ENCODE measurements at places on chromosomes 1 and 21.

DNA sequence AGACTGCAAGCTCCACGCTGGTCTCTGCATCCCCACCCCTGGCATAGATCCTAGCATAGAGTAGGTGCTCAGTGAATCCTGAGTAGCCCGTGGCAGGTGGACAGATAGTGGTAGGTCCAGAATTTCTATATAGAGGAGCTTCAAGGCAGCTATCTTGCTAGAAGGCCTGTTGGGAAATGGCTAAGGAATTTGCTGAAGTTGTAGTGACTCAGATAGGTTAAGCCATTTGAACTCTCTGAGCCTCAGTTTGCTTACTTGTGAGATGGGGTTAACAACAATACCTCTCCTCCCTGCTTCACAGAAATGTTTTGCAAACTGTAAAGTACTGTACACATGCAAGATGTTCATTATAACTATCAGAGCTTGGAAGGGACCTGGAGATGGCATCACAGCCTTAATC lies 23.4 kb upstream of the EPHB2 start:
- DNase-seq, result no peak

- DNase-seq, result no peak
Observed at GRCh38 chr1:82978461-82979324, 1020.2 kb downstream of the TTLL7 start.

DNA sequence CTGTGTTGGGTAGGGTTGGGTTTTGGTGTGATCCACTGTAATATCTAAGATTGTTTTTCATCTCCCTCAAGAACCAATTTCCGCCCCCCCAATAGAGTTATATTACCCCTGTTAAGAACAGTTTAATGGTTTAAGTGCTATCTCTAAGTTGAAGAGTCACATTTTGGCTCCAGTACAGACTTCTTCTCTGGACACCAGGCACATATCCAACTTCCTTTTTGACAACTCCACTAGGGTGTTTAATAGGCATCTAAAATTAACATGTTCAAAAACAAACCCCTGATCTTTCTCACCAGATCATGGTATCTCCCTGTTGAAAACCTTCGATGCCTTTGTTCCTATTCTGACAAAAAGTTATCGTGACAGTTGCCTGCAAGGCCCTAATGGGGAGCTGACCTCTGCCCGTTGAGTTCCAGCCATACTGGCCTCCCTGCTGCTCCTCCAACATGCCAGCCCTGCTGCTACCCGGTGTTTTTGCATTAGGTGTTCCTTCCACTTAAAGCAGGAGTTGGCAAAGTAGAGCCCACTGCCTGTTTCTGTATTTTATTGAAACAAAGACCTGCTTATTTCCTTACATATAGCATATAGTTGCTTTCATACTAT lies 18.6 kb downstream of the USP24 start:
- DNase-seq, result no peak

DNA sequence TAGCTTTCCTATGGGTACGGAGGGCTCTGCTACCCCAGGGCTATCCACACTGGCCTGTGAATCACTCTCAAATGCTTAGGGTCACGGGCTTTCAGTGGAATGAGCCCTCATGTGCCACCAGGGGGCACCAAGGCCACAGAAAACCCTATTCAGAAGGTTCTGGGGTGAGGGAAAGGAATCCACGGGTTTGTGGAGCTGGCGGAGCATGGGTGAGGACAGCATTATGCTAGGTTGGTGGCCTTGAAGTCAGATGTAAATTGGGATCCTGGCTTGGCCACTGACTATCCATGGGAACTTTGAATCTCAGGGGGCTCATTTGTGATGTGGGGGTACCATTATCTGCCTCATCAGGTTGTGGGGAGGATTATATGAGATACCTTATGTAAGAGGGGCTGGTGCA lies 5.1 kb upstream of the LAMTOR5 start:
- DNase-seq, result peak; percentile 71

DNA sequence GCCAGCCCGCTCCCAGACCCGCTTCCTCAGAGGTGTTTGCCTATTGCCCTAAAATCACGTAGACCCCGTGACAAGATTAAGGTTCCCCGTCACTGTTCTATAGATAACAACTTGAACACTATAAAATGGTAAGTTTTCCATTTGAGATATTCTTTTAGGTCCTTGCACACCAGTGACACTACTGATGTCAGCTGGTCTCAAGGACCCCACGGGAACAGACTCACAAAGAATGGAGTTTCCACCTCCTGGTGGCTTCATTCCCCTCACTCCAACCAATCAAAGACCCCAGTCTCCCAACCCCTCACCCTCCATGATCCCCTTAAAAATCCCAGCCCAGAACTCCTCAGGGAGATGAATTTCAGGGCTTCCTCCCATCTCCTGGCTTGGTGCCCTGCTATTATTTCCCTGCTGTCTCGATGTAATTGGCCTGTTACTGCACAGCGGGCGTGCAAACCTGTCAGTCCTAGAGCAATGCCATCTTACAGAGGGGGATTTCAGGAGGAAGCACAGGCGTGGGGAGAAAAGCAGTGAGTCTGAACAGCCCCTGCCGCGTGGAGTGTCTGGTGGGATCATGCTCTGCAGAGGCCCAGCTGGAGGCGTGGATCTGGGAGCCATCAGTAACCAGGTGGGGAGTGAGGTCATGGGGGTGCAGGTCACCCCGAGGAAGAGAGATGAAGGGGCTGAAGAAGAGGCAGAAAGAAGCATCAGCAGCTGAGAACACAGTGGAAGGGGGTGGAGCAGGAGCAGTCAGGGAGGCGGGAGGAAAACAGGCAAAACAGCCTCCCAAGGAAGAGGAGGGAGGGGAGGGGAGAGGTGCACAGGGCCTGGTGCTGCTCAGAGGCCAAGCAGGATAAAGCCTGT lies 35.1 kb upstream of the LBR start:
- no peak for DNase-seq

- DNase-seq, result no peak
Observed at GRCh38 chr1:226496453-226497015, 52.0 kb upstream of the STUM start.

GRCh38 chr1:208178091-208178529 lies 66.1 kb downstream of the PLXNA2 start:
- no peak for DNase-seq

- no peak for DNase-seq
Observed at GRCh38 chr1:3857791-3858129, 484 bp downstream of the DFFB start.

GRCh38 chr1:244088161-244088560 lies 37.1 kb downstream of the ZBTB18 start:
- DNase-seq, result no peak

GRCh38 chr1:230345139-230345885 lies 80.8 kb downstream of the PGBD5 start:
- no peak for DNase-seq

- no peak for DNase-seq
Observed at GRCh38 chr1:46585312-46585938, 18.6 kb downstream of the MKNK1 start.

- DNase-seq, result no peak
Observed at GRCh38 chr1:113198806-113199205, 125.8 kb downstream of the LRIG2 start.

DNA sequence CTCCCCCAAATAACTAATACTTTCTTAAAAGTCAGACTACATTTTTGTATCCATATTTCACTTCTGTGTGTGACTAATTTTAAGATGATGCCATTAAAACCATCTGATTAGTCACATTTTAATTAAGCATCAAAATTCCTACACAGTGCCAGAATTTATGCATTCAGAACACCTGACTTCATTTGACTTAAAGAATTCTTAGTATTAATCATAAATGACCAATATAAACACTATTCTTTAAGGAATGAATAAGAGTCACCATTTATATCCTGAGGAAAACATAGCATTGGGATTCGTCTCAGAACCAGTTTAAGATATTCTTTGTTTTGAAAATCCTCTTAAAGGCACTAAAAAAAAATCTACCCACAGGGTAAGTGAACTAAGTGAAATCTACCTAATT lies 37.0 kb downstream of the TM2D1 start:
- no peak for DNase-seq

DNA sequence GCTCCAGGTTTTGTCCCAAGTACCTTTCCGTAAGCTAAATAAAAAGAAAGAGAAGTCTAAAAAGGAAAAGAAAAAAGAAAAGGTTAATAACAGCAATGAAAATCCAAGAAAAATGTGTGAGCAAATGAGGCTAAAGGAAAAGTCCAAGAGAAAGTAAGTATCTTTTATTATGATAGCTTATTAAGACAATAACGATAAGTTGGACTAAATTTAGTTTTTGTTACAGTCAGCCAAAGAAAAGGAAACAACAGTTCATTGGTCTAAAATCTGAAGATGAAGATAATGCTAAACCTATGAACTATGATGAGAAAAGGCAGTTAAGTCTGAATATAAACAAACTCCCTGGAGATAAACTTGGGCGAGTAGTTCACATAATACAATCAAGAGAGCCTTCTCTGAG lies 31.5 kb downstream of the BRDT start:
- no peak for DNase-seq

GRCh38 chr1:42913426-42914091 lies 45.1 kb downstream of the SLC2A1 start:
- DNase-seq, result peak; percentile 74

DNA sequence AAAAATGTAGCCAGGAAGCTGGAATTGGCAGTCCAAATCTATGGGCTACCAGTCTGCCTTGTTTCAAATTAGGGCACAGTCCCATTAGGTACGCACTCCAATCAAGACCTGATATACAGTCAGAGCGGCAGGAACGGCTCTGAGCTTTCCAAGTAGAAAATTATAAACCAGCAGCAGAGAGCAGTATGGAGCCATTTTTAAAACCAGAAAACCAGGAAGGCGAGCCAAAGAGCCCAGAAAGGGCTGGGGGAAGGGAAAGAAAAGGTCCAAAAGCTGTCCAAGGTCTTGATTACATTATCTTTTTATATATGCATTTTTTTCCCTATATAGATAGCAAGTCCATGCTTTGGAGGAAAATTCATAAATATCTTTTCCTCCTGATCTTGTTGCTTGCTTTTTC lies 719.0 kb downstream of the RWDD3 start:
- DNase-seq, result no peak

DNA sequence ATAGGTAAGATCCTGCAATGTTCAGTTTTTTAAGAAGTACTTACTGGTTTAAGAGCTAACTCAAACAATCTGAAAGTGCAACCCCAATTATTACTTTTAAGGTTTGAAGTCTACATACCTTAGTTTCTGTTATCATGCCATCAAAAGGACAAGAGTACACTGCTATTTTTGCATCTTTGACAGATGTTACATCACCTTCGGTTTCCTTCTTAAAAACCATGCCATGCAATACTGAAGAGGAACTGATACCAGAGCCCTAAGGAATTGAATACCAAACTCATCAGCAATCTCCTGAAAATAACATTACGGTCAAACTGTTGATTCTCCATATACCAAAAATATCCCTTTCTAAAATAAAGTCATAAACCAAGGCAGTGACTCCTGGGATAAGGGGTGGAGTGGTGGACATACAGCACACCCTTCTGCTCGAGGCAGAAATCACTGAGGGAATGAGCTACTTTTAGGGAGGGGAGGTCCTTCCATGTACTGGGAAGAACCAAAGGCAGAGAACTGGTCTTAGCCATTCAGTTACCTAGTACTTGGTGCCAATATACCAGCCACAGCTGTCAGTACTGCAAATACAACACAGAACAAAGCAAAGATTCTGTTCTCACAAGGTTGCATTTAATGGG lies 8.5 kb downstream of the CCT8 start:
- no peak for DNase-seq

- no peak for DNase-seq
Observed at GRCh38 chr1:54945393-54945936, 35.0 kb upstream of the TMEM61 start.

GRCh38 chr1:201383647-201384405 lies 6.3 kb upstream of the TNNT2 start:
- no peak for DNase-seq

DNA sequence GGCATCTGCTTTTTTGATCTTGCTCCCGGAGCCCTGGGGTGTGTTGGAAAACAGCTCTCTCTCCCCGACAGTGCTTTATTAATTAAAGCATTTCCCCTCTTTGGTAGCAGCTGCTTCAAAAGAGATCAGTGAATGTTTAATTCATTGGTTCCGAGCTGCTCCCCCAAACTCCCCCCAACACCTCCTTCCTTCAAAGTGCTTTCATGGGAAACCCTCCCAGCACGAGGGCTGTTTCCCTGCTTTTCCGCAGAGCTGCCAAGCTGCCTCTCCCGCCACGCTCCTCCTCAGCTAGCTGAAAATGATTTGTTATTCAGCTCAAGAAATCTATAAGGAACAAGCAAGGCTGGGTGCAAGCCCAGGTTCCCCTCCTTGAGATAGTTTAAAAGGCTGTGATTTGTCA lies 40.0 kb upstream of the DISP3 start:
- no peak for DNase-seq

GRCh38 chr1:59183749-59184317 lies 113.1 kb upstream of the FGGY start:
- DNase-seq, result no peak

GRCh38 chr1:73813716-73814115 lies 384.3 kb downstream of the LRRIQ3 start:
- DNase-seq, result no peak

DNA sequence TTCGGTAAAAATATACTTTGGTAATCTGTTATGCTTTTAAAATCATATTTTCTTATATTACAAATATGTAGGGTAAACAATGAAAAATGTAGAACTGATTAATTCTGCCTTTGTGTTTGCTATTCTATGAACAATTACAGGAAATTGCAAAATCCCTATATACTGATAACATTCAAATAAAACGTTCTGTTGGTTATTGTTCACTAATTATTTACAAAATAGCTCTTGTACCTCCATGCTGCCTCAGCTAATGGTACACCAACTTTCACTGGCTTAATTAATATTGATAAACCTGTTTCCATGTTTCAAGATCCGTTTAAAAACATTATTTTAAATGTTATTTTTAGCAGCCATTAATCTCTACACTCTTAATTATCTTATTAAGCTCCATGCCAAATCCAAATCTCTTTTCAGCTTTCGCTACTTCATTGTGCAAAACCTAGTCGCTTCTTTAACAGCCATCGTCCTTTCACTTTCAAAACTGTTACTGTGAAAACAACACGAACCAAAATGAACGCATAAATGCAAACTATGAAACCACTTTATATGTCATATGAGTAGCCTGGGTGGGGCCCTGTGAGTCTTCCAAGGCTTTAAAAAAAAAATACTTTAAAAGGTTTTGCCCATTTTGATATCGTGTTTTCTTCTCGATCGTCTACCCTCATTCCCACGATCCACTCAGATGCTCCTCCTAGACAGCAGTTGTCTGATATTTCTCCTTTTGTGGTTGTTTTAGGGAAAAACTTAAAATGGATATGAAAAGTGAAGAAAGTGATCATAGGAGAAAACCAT lies 807.1 kb downstream of the USP25 start:
- no peak for DNase-seq

GRCh38 chr1:154641534-154641933 lies 33.5 kb upstream of the ADAR start:
- no peak for DNase-seq

All from memory B cell (primary cell).